ENCODE measurements at places on chromosomes 12 and 14. TPM values are rescaled to one million over a fixed set of nuclear protein-coding genes. Genes with fewer than 3 reads are reported as not detected.

The TESPA1 gene
- 2.2 TPM for total RNA-seq

The AMIGO2 gene
- total RNA-seq, result 56.6 TPM

The AMHR2 gene
- total RNA-seq, result not detected

The GPR84 gene
- 2.9 TPM for total RNA-seq

The AMN gene
- not detected for total RNA-seq

Data from umbilical cord (tissue), 2 donors.